Stimulated activated CD4-positive, alpha-beta T cell treated with anti-CD3 and anti-CD28 coated beads, Interleukin-2, amount 100 ng/mL, for 4 hours (primary cell): ENCODE measurements at places on chromosomes 5 and 9.

GRCh38 chr5:149682532-149683075 lies 47.5 kb upstream of the PPARGC1B start:
- DNase-seq, result no peak

GRCh38 chr5:142327111-142327842 lies 2.5 kb upstream of the SPRY4 start:
- no peak for DNase-seq

DNA sequence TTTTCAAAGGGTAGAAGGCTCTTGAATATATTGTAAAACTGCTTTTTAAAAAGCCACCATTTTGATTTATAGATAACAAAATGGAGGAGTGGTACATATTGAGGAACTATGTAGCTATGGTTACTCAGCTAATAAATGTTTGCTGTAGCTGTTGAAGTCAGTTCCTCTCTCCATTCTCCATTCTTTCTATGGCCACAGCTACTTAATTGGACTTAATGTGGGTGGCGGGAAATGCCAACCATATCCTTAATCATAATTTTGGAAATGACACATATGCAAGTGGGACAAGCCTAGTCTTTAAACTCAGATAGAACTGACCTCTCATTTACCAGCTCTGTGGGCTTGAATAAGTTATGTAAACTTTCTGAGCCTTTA lies 10.6 kb downstream of the CDKN2A start:
- no peak for DNase-seq

DNA sequence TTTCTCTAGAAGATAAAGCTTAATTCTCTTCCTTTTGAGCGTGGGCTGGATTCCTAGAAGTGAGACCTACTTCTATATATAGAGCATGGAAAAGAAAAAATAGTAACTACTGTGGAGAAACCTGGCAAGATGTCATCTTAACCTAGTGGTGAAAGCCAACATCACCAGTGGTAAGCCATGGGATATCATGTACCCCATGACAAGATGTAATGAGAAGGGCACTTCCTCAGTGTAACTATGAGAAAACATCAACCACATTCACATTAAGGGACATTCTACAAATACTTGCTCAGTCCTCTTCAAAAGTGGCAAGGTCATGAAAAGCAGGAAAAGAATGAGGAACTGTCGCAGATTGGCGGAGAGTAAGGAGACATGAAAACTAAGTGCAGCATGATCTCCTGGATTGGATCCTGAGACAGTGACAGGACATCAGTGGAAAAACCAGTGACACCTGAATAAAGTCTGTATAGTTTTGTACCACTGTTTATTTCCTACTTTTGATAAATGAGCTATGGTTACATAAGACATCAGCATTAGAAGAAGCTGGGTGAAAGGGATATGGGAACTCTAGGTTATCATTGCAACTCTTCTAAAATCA lies 65.4 kb downstream of the PRRC1 start:
- no peak for DNase-seq

- no peak for DNase-seq
These were observed 20.7 kb downstream of the IGIP start for GRCh38 chr5:140146523-140146842.

DNA sequence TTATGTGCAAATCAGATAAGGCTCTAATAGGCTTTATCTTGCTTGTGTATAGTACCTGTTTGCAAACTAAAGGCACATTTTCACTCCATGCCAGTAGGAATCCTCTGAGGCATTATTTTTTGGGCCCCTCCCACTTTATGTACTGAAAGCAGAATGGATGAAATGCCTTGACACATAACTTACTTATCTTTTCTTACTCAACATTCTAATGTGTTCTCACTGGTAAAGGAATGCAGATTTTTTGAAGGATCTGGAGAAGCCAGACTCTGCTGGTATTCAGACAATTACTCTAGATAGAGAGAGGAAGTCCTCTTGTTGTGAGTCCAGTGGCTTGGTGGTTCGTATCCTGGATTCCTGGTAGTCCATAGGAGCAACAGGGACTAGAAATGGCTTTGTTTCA lies 336.7 kb downstream of the CCDC171 start:
- no peak for DNase-seq

DNA sequence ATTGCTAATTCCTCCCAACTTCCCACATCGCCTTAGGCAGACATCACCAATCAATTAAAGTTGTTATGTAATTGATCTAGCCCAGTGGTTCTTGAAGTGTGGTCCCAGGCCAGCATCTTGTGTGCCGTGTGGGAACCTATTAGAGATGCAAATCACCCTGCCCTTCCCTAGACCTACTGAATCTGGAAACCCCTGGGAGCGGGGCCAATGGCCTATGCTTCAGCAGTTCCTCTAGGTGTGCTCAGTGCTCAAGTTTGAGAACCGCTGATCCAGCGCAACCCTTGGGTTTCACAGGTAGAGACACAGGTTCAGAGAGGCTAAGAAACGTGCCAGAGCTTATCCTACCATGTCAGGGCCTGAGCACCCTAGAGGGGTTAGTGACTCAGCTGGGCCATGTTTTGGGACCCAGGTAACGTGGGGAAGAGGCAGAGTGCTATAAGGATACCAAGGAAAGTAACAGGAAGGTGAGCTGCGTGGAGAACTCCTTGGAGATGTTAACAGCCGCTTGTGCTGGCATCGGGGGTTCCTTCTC lies 4.4 kb downstream of the SLC34A1 start:
- no peak for DNase-seq

GRCh38 chr5:150623878-150624216 lies 16.6 kb upstream of the SYNPO start:
- no peak for DNase-seq

DNA sequence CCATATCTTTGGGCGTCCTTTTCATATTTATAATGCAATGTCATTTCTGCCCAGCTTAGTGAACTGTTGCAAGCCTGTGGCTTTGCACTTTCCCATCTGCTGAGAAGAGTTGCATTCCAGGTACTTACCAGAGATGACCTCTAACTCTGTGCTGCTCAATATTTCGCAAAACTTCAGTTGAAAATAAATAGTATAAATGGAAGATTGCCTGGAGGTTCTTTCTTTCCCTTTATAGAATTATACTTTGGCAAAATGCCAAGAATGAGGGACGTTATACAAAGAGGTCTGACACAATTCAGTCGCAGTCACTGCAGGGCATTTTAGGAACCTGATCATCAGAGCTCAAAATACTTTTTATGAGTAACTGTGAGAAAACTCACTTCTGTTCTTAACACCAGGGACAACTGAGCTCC lies 18.9 kb upstream of the VLDLR start:
- DNase-seq, result no peak

GRCh38 chr9:6925836-6926235 lies 168.1 kb downstream of the KDM4C start:
- no peak for DNase-seq

- no peak for DNase-seq
These were observed 33.4 kb downstream of the CREBRF start for GRCh38 chr5:173089581-173089980.

DNA sequence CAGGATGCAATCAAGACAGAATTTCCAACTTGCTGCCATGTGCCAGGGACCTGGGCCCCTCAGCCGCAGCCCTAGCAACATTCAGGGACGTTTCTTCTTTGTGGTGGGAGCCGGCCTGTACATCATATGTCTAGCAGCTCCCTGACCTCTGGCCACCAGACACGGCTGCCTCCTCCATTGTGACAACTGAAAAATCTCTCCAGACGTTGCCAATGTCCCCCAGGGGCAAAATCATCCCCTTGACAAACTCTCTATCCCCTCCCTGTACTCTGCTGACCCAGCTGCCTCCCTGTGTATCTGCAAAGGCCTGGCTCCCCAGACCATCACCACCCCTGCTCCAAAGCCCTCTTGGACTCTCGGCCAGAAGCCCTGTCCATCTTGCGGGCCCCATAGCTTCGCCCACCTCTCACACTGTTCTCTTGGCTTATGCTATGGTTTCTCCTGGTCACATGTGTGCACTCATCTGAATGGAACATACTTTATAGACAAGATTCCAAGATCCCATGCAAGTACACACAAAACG lies 40.8 kb downstream of the BICD2 start:
- no peak for DNase-seq

GRCh38 chr9:133003071-133003461 lies 24.6 kb downstream of the GFI1B start:
- DNase-seq, result no peak

GRCh38 chr5:72760259-72760658 lies 56.2 kb upstream of the TNPO1 start:
- DNase-seq, result no peak

GRCh38 chr5:137228816-137229215 lies 270.3 kb downstream of the SPOCK1 start:
- DNase-seq, result no peak

DNA sequence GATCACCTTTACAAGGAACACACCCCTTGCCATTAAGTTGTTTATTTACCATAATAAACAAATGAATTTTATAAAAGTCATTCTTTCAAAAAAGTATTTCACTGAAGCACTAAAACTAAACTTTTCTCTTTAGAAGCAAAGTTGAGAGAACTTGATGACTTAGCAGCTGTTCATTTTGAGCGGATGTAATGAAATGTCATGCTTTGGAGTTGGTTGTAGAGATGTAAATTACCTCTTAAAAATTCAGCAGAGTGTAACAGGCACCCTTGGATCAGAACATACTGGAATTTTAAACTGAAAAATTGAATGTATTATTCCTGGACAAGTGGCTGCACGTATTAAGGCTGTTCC lies 617.2 kb downstream of the PDE4D start:
- DNase-seq, result no peak

- DNase-seq, result no peak
These were observed 97.6 kb upstream of the DHFR start for GRCh38 chr5:80752427-80752826.

DNA sequence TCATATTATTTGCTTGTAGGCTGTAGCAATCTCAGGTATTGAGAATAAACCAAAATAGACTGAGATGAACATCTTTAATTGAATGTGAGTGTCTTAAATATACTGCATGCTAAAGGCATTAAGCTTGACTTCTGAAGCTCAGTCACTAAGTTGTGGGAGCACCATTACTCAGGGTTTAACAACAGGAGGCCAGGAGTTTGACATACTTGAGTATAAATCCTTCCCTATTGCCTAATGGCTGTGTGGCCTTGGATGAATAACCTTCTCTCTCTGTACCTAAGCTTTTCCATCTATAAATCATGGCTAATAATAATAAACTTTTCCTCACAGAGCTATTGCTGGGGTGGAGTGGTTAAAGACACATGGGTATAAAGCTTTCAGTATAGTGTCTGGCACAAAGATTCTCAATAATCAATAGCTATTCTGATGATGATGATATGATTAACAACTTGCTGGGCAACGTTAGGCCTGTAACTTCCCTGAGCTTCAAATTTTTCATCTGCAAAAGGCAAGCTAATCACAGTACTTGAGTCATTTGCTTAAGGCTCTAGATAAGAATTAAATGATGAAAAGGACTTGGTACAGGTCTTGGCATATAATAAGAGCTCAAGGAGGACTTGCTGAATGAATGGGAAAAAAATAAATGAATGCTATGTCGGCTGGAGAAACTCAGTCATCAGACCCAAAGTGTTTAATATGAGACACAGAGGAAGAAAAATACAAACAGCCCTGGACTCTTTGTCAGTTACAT lies 174.0 kb upstream of the IL12B start:
- no peak for DNase-seq

DNA sequence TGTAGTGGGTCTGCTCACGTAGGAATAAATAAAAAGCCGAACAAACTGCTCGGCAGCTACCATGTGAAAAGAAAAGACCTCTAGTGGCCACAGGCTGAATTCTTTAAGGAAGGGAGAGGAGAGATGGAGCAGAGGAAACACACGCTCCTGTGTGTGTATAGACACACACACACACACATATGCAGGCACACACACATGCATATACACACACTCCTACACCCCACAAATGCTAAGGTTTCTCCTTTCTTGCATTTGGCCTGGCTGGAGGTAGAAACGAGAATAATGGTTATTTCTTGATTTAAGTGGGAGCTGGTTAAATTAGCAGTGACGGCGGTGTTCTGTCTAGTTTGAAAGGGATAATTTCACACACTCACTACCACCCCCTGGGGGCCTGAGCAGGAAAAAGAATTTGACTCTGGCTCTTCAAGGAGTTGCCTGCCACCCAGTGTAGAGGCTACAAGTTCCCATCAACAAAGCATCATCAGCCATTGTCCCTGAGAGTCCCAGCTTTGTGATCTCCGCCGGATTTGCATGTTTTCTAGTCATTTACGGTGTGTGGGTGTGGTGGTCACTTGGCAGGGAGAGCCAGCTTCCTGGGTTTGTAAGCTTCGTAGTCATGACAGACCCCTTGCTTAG lies at the start of gene INSYN2B:
Gene INSYN2B, minus strand, starts transcription at position 78 of the 636 bp plus-strand sequence. CDS start 96,597 bp downstream, outside the sequence.
- no peak for DNase-seq

GRCh38 chr5:178668579-178668978 lies 41.7 kb upstream of the CLK4 start:
- no peak for DNase-seq

GRCh38 chr9:27528886-27529315 lies 713 bp downstream of the MOB3B start:
- DNase-seq, result peak; percentile 22

DNA sequence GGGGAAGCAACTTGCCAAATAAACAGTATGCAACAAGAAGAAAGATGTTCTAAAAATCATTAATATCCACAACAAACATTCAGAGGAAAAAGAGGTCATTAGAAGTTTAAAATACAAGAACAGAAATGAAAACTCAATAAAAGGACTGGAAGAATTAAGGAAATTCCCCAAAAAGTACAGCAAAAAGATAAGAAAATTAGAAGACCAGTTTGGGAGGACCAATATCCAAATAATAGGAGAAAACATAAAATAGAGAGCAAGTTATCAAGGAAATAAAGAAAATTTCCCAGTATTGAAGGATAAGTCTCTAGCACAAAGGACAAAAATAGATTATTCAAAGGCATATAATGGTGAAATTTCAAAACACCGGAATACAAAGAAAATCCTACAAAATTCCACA lies 21.9 kb downstream of the DIAPH1 start:
- DNase-seq, result no peak

- DNase-seq, result peak; percentile 25
These were observed 186.7 kb downstream of the PDZD2 start for GRCh38 chr5:31825518-31826068.

DNA sequence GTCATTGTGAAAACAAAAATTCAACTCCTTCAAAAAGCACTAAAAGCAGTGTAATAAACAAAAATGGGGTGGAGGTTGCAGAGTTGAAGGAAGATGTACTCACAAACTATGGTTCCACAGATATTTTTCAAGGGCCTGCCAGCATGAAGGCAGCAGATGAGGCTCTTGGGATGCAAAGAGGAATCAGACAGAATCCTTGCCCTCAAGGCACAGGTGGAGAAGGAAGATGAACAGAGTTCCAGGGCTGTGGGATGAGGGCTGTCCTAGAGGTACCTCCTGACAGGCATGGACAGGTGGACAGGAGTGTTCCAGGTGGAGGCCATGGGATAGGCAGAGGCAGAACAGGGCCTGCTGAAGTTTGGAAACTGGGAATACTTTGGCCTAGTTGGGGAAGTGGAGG lies 140.5 kb upstream of the ANKH start:
- no peak for DNase-seq

DNA sequence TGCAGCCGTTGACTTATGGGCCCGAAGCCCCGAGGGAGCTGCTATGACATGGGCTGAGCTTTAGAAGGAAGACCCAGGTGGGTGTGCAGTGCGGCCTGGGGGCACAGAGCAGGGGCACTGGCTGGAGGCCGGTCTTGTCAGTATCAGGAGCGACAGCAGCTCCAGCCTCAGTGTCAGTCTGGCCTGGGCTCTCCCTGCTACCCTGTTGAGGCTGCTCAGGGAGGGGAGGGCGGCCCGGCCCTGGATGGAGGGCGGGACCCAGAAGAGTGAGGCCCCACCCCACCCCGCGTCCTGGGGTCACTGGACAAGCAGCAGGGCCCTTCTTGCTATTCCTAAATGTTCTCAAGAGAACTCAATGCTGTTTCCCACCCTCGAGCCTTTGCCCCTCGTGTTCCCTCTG lies 18.0 kb downstream of the GFI1B start:
- DNase-seq, result no peak
